Left kidney (tissue), 8 donors: ENCODE measurements at places on chromosomes 13 and 19.

- DNase-seq = no peak
These were observed at the start of gene CEACAM16 for GRCh38 chr19:44698492-44699201. Gene CEACAM16, plus strand, starts transcription at chr19:44699151. Its CDS starts 2,306 bp downstream, at chr19:44701457.

DNA sequence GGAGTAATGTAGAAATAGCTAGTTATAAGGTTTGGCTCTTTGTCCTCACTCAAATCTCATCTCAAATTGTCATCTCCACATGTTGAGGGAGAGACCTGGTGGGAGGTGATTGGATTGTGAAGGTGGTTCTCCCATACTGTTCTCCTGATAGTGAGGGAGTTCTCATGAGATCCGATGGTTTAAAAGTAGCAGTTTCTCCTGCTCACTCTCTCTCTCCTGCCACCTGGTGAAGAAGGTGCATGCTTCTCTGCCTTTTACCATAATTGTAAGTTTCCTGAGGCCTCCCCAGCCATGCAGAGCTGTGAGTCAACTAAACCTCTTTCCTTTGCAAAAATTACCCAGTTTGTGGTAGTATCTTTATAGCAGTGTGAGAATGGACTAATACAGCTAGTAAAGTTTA is 849.4 kb downstream of the DACH1 start:
- no peak for DNase-seq

GRCh38 chr13:52158629-52159158 is 703 bp downstream of the NEK3 start:
- no peak for DNase-seq

DNA sequence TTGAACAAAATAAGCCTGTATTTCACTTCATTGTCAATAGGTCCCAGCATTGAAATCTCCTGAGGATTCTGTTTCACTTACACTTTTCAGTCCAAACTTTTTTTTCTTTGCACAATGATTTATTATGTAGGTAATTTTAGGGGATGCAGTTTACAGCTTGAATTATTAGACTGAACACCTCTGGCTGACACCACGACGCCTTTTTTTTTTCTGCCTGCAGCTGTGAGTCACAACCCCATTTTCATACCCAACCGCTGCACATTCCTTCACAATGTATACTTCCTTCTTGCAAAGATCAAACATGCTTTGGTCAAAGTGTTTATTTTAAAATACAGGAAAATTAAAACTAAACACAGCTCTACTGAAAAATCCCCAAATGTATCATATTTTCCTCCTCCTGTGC is 11.4 kb downstream of the ZIC2 start:
- no peak for DNase-seq

GRCh38 chr19:35929876-35930275 is 6.3 kb upstream of the LRFN3 start:
- no peak for DNase-seq

DNA sequence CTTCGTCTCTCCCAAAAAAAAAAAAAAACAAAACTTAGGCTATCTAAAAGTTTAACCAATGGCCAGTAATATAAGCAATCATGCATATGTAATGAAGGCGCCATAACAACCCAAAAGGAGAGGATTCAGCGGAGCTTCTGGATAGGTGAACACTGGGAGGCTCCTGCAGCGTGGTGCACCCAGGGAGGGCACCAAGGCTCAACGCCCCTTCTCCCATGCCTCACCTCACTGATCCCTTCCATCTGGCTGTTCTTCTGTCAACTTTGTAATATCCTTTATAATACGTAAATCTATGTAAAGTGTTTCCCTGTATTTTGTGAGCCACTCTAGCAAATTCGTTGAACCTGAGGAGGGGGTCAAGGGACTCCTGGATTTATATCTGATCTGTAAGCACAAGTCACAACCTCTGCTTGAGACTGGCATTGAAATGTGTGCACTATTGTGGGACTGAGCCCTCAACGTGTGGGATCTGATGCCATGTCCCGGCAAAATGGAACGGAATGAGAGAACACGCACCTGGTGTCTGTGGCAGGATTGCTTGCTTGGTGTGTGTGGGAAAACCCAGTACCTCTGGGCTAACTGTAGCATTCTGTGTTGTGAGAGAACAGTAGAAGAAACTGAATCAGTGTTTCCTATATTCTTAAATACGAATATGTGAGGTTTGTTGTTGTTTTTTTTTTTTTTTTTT is 521 bp upstream of the ZNF665 start:
- no peak for DNase-seq

GRCh38 chr13:67489016-67489415 is 258.9 kb upstream of the PCDH9 start:
- no peak for DNase-seq

GRCh38 chr19:44770550-44771257 is 7.0 kb upstream of the CBLC start:
- peak; percentile 93 for DNase-seq

DNA sequence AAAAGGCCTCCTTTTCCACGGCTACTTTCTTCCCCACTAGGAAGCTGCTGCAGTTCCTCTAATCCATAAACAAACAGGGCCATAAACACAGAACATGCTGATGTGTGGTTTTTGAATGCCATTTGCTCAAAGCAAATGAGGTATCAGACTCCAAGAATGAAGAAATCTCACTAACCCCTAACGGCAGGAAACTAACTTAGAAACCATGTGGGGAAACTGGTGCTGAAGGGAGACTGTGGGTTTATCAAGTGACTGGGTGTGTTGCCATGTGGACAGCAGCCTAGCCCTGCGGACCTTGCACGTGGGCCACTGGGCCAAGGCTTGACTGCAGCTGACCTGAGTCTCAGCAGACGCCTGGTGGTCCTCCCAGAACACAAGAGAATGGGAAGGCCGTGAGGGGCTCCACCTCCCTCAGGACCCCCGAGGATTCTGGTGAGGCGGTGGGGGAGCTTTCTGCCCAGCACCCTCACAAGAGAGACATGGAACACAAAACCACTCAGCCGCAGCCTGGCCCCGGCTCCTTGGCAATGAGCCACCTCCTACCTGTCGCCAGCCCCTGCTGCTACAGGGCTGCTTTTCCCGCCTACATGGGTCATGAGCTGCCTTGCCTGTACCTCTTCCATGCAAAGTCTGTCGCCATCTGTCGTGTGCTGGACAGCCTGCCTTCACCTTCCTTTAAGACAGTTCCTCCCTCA is 10.6 kb downstream of the SLC15A1 start:
- no peak for DNase-seq

- no peak for DNase-seq
These were observed at the start of gene PDX1 for GRCh38 chr13:27919934-27920676. Gene PDX1, plus strand, starts transcription at chr13:27920000. Its CDS starts 139 bp downstream, at chr13:27920139.

DNA sequence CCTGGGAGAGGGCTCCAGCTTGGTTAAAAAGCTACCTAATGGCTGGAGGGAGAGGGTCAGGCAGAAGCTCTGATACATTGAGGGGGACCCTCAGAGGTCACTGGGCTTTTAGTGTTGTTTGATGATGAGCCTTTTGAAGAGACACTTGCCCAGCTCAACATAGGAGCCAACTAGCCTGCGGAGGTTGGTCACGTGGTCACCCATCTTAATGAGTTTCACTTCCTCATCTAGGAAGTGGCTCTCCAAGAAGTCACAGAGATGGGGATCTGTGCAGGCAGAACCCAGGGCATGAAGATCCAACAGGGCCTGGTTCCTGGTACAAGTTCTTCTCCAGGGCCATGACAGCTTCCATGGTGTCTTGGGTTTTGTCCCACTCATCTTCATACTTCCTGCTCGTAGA is 33.4 kb downstream of the IPO5 start:
- DNase-seq = no peak

- DNase-seq = no peak
These were observed 407.8 kb downstream of the COG6 start for GRCh38 chr13:40063278-40063698.

GRCh38 chr13:21871382-21871781 is 200.5 kb downstream of the FGF9 start:
- no peak for DNase-seq

GRCh38 chr19:39923862-39924261 is 10.6 kb downstream of the FCGBP start:
- no peak for DNase-seq

GRCh38 chr13:33636955-33637670 is 180.8 kb upstream of the RFC3 start:
- DNase-seq = no peak

DNA sequence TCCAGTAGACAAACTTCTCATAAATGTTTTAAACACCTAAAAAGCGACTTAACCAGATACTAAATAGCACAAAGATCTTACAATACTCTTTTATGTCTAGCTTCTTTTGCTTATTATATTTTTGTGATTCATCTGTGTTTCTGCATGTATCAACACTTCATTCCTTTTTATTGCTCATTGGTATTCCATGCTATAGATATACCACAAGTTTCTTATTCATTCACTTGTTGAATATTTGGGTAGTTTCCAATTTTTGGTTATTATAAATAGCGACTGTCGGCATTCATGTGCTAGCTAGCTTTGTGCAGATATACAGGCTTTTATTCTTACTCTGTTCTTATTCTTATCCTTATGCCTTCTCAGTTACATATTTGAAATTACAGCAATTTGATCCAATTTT is 50.0 kb upstream of the RGCC start:
- DNase-seq = no peak

- no peak for DNase-seq
These were observed 433.7 kb downstream of the DIAPH3 start for GRCh38 chr13:59730026-59730425.

DNA sequence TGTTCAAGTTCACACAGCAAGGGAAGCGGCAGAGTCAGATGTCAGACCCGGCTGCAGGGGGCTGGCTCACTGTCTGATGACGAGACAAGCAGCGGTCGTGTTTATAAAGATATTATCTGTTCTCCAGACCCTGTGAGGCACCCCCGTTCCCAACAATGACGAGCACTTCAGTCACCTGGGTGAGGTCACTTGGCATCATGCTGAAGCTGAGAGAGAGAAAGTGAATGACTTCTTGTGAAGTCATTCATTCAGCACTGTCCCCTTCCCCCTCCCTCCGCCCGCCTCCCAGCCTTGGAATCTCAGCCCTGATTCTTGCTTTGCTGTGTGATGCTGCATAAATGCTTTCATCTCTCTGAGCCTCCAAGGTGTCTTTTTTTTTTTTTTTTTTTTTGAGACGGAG is 4.9 kb upstream of the LYPD3 start:
- DNase-seq = no peak

DNA sequence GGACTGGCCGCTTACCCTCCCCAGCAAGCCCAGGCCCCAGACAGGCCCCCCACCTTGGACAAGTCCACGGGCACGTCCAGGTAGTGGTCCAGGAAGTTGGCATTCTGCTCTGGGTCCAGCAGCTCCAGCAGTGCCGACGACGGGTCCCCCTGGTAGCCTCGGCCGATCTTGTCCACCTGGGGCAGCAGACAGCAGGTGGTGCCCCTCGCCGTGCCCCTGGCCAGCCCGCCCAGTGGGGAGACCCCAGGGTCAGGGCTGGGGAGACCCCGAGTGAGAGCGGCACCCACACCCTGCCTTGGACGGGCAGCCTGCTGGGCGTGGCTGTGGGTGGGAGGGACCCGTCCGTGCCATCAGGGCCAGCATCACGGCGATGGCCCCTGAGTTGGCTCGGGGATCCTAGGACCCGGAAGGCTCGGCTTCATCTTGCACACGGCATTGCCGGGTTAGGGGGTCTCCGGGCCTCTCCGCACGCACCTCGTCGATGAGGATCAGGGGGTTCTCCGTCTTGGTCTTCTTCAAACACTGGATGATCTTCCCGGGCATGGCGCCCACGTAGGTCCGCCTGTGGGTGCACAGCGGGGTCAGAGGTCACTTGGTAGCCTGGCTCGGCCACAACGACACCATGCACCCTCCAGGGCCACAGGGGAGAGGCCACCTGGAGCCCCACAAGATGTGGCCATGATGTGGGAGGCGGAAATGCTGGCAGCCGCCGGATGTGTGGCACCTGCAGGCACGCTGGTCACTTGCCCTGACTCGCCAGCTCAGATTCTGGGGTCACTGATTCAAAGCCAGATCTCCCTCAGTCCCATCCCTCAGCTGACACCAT is 6.3 kb downstream of the RPL36 start:
- no peak for DNase-seq

GRCh38 chr19:54392105-54392504 is 23.2 kb upstream of the TTYH1 start:
- no peak for DNase-seq

DNA sequence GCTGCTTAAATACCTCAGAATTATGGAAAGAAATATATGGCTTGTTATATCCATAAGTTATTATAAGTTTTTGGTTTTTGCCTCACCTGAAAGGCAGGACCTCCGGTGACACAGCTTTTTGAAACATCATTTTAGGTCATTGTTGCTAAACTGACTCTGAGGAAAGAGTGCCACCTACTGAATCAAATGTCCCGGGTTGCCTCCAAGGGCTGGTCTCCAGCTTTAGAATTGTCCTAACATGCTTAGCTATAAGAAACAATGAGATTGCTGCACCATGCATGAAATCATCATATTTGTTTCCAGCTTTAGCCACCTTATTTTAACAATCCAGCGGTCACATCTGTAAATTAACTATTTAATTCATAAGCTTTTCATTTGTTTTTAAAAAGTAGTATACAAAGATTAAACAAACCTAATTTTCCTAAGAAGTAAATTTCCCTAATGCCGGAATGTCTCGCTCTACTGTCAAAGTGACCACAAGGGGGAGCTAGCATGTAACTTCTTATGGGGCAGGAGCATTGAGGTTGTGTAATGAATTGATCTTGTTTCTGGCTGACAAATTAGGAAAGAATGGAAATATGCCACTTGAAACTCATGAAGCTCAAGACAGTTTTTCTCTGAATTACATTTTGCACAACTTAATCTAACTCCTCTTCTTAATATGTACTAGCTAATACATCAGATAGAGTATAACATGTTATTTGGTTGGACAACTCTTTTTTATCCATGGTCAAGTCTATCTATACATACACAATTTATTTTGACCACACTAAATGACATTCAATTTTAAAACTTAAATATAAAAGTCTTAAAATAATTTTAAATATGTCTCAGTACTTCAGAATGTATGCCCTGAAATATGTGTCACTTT is 6.7 kb upstream of the PCDH17 start:
- DNase-seq = peak; percentile 75

DNA sequence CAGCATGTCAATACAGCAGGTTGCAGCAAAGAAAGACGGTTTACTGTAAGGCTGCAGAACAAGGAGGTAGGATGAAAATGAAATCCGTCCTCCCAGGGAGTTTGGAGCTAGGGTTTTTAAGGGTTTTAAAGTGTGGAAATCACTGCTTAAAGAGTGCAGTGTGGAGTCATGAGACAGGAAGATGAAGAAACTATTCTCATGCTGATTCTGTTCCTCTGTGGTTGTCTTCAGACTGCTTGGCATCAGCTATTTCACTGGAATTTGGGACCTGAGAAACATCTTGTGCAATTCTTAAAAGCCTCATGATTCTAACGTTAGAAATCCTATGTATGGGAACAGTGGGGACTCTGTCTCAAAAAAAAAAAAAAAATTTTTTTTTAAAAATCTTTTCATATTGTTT is 11.4 kb downstream of the ZNF331 start:
- DNase-seq = no peak

- peak; percentile 58 for DNase-seq
These were observed 10.4 kb downstream of the SBK2 start for GRCh38 chr19:55526216-55527196.

- peak; percentile 48 for DNase-seq
These were observed 39.8 kb downstream of the GPR180 start for GRCh38 chr13:94641409-94641941.
